ENCODE measurements at places on chromosomes 5 and 9.
A peak's percentile ranks its signal among the peaks of the same experiment; 100 is the strongest.

DNA sequence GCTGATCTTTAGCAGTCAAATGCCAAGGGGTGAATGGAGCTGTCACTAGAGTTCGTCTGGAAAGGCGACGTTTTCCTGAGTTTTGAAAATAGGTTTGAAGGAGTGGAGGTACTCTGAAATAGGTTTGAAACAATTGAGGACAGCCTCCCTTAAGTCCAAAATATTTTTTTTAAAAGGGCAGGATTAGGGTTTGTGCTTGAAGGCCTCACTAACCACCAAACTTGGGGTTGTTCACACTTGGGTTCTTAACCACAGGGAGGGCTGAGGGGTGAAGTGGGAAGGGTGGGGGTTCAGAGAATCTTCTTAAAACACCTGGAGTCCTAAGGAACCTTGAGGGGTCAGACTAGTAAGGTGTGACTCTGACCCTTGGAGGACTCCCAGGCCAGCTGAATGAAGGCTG lies 3.5 kb upstream of the PCDH12 start:
- DNase-seq: no peak

- DNase-seq: no peak
These were observed 198.6 kb upstream of the DAB2 start for GRCh38 chr5:39623291-39623865.

GRCh38 chr9:38345851-38346755 lies 46.4 kb upstream of the ALDH1B1 start:
- DNase-seq: no peak

- DNase-seq: no peak
These were observed 57.1 kb upstream of the RNU6ATAC start for GRCh38 chr9:134221273-134222017.

- no peak for DNase-seq
These were observed 138.0 kb downstream of the GDNF start for GRCh38 chr5:37701868-37702267.

GRCh38 chr5:149646564-149646963 lies 65.3 kb downstream of the ARHGEF37 start:
- peak; percentile 23 for DNase-seq

GRCh38 chr9:123251741-123252140 lies 16.6 kb downstream of the STRBP start:
- DNase-seq: no peak

- no peak for DNase-seq
These were observed 34.9 kb downstream of the GNAQ start for GRCh38 chr9:77996696-77997095.

- no peak for DNase-seq
These were observed 130.0 kb downstream of the C9orf152 start for GRCh38 chr9:110077925-110078324.

DNA sequence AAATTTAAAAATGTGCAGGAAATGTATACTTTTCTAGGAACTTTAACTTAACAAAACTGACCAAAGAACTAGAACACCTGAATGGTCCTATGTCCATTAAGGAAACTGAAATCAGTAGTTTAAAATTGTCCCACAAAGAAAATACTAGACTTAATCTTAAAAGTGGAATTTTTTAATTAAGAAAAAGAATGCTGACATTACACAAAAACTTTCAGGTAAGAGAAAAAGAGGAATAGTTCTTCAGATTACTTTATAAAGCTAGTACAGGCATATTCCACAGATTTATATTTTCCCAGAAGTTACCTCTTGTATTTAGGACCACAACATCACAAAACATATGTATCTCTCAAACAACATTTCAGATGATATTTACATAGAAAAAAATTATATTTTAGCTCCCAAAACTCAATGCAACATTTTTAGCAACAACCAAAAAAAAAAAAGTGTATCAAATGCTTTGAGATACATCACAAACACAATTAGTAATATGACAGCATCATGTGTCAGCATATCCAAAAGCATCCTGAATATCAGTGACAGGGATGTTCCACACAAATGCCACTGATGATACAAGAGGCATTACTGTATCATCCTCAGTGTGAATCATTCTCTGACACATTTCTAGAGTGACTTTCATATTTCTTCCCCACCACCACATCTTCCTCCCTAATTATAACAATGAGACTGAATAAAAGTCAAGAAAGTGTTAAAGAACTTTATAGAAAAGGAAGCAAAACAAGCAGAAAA lies 264.0 kb downstream of the EPB41L4A start:
- no peak for DNase-seq

GRCh38 chr9:123364241-123364824 lies 8.3 kb downstream of the CRB2 start:
- no peak for DNase-seq

- no peak for DNase-seq
These were observed at the start of gene MCTP1 for GRCh38 chr5:95284572-95285408. Gene MCTP1 (minus strand): TSS chr5:95285094.
